ENCODE measurements at places on chromosomes 3 and 15. TPM values are rescaled to one million over a fixed set of nuclear protein-coding genes. Genes with fewer than 3 reads are reported as not detected.

GRCh38 chr15:65759441-65759840 lies 32.7 kb downstream of the DENND4A start:
- DNase-seq = no peak
- no peaks in the 10 kb centered on the region for H3K27me3 ChIP-seq
- peaks cover 25% of the 10 kb centered on the region for H3K4me1 ChIP-seq
- H3K36me3 ChIP-seq = peaks cover 22% of the 10 kb centered on the region
- H3K4me3 ChIP-seq = no peak overlapping the region
- H3K27ac ChIP-seq = no peak overlapping the region

Gene ITIH1
- total RNA-seq = not detected

Gene SNTN
- not detected for total RNA-seq

- no peaks in the 10 kb centered on the region for H3K36me3 ChIP-seq
- H3K4me1 ChIP-seq = no peaks in the 10 kb centered on the region
- no peak overlapping the region for H3K27ac ChIP-seq
- no peak overlapping the region for H3K4me3 ChIP-seq
- H3K27me3 ChIP-seq = peaks cover 2% of the 10 kb centered on the region
- no peak for DNase-seq
Observed at GRCh38 chr3:8759038-8759707, 10.2 kb downstream of the OXTR start.

- peaks cover 32% of the 10 kb centered on the region for H3K4me1 ChIP-seq
- H3K27ac ChIP-seq = peak overlapping the region; percentile 57
- DNase-seq = peak; percentile 54
- peak overlapping the region; percentile 15 for H3K4me3 ChIP-seq
Observed at GRCh38 chr15:70259028-70259424, 161.3 kb upstream of the TLE3 start.

- H3K36me3 ChIP-seq = no peaks in the 10 kb centered on the region
- no peak for DNase-seq
- no peaks in the 10 kb centered on the region for H3K27me3 ChIP-seq
- no peak overlapping the region for H3K4me3 ChIP-seq
- H3K27ac ChIP-seq = no peak overlapping the region
Observed at GRCh38 chr3:12470111-12470510, 14.2 kb upstream of the TSEN2 start.

Gene HRH1
- total RNA-seq = 1.4 TPM

DNA sequence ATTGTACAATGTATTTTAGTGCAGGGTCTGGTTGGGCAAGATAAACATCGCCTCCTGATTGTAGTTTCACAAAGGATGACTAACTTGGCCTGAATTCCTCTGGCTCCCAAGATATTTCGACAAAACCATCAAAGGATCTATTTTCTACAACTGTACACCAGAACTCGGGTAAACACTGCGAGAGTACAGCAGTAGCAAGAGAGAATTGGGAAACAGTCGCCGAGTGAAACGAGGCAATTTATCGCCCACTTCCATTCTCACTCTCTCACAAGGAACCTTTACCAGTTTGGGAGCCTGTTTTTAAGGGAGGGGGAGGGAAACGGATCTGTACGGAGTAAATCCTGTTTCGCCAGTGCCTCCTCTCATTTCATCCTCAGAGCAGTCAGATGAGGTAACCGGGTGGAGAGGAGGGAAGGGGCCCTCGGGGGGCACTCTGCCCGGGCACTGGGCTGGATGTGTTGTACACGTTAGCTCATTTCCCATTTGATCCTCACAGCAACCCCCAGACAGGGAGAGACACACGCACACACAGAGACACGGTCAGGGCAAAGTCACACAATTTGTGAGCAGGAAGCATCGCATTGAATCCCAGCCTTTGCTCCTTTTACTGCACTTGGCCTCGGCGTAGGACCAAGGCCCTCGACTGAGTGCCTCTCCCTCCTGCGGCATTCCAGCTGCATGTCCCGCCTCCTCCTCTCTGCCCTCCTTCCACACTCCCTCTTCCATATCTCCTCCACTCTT lies 120.1 kb downstream of the LIPC start:
- no peaks in the 10 kb centered on the region for H3K27me3 ChIP-seq
- peaks cover 13% of the 10 kb centered on the region for H3K4me1 ChIP-seq
- H3K27ac ChIP-seq = peak overlapping the region; percentile 10
- no peak for DNase-seq
- no peaks in the 10 kb centered on the region for H3K36me3 ChIP-seq

- no peak overlapping the region for H3K27ac ChIP-seq
- no peak for DNase-seq
- H3K4me1 ChIP-seq = peaks cover 10% of the 10 kb centered on the region
- H3K27me3 ChIP-seq = no peaks in the 10 kb centered on the region
- H3K4me3 ChIP-seq = no peak overlapping the region
- H3K36me3 ChIP-seq = no peaks in the 10 kb centered on the region
Observed at GRCh38 chr15:41631880-41632470, 28.2 kb upstream of the MGA start.

GRCh38 chr3:129607391-129608068 lies 1.1 kb upstream of the PLXND1 start:
- peaks cover 18% of the 10 kb centered on the region for H3K27me3 ChIP-seq
- DNase-seq = no peak
- peaks cover 10% of the 10 kb centered on the region for H3K4me1 ChIP-seq
- H3K4me3 ChIP-seq = peak overlapping the region; percentile 70

Gene ZPLD1
- total RNA-seq = not detected

DNA sequence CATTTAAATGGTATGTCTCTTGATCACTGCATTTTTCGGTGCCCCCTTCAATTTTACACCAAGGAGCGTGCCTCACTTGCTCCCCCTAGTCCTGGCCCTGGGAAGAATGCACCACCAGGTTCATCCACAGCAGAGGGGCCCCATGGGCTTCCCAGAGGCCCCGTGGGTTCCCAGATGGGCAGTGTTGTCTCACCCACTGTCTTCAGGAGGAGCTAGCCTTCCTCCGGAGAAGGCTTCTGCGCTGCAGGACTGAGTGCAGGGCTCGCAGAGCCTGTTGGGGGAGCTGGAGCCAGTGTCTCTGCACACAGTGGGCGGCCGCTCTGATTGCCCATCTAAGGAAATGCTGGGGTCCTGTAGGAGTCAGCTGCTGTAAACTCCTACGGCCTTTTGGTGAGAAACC lies 45.9 kb downstream of the POLR2M start:
- H3K27ac ChIP-seq = no peak overlapping the region
- no peaks in the 10 kb centered on the region for H3K36me3 ChIP-seq
- H3K4me1 ChIP-seq = no peaks in the 10 kb centered on the region
- no peak overlapping the region for H3K4me3 ChIP-seq

DNA sequence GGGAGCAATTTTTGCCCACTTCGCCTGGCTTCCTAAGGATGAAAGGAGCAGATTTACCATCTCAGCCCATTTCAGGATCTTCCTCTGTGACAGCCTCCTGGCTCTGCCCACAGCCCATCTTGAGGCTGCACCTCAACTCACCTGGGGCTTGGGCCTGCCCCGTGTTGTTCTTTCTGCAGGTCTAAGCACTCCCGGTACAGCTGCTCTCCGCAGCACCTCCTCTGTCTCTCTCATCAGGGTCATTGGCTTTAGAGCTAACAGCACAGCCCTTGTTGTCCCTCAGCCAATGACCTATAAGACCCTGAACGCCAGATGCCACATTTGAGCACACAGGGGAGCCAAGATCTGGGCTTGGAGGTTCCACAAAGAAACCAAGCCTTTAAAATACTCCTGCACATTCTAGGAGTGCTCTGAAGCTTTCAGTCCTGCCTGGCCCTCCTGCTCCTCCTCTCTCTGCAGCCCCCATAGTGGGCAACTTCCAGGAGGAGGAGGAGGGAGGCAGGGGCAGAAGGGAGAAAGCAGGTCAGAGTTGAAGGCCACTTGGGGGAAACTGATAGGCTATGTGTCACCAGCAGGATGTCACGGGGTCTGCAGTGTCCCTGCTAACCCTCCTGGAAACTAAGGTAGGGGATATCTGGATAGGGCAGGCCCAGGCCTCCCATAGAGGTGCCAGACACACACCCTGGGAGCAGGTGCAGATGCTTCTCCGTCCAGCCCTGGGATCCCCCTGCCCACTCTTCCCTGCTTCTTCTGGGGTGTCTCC lies 115.6 kb downstream of the ETFA start:
- H3K36me3 ChIP-seq = no peaks in the 10 kb centered on the region
- H3K4me3 ChIP-seq = no peak overlapping the region
- peaks cover 14% of the 10 kb centered on the region for H3K27me3 ChIP-seq
- H3K4me1 ChIP-seq = peaks cover 6% of the 10 kb centered on the region

GRCh38 chr3:102225407-102226132 lies 209.2 kb upstream of the ZPLD1 start:
- DNase-seq = no peak
- peaks cover 1% of the 10 kb centered on the region for H3K27me3 ChIP-seq
- H3K27ac ChIP-seq = no peak overlapping the region

GRCh38 chr15:96359616-96360521 lies 29.4 kb downstream of the NR2F2 start:
- no peaks in the 10 kb centered on the region for H3K36me3 ChIP-seq
- peaks cover 20% of the 10 kb centered on the region for H3K4me1 ChIP-seq

Gene RFT1
- total RNA-seq = 49.0 TPM

DNA sequence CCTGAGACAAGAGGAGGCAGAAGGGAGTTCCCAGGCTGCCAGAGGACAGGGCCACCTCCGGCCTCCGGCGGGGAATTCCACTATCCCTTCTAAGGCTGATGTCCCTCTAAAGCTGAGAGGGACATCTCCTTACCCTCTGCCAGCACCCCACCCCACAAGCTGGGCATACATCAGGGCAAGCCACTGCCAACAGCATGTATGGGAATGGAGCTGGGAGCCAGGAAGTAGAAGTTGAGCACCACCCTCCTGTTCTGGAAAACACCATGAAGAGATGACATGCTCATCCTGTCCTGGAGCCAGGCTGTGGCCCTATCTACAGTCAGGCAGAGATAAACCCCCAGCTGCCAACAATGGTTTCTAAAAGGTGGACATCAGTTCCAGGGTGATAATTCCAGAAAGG lies 7.1 kb downstream of the PLCD1 start:
- no peak for DNase-seq
- no peak overlapping the region for H3K4me3 ChIP-seq
- H3K27ac ChIP-seq = no peak overlapping the region
- peaks cover 19% of the 10 kb centered on the region for H3K4me1 ChIP-seq
- peaks cover 5% of the 10 kb centered on the region for H3K36me3 ChIP-seq
- no peaks in the 10 kb centered on the region for H3K27me3 ChIP-seq

DNA sequence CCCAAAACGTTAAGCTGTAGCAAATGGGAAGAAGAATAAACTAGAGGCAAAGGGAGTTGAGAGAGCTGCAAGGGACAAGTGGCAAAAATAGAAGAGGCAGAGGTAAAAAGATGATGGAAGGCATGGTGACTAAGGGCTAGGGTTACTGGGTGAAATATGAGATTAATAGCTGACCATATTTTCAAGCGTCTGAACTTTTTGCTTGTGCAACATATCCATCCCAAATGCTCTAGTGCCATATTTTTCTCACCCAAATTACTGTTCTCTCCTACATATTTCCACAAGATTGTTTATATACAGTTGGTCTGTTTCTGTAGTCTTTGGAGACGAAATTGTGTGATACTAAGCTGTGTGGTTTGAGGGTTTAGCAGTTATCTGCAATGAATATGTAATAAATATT lies 145.5 kb downstream of the GMNC start:
- H3K27ac ChIP-seq = no peak overlapping the region
- H3K4me3 ChIP-seq = no peak overlapping the region
- DNase-seq = no peak
- no peaks in the 10 kb centered on the region for H3K4me1 ChIP-seq
- H3K36me3 ChIP-seq = no peaks in the 10 kb centered on the region
- peaks cover 16% of the 10 kb centered on the region for H3K27me3 ChIP-seq

Gene WHAMM
- total RNA-seq = 4.0 TPM

DNA sequence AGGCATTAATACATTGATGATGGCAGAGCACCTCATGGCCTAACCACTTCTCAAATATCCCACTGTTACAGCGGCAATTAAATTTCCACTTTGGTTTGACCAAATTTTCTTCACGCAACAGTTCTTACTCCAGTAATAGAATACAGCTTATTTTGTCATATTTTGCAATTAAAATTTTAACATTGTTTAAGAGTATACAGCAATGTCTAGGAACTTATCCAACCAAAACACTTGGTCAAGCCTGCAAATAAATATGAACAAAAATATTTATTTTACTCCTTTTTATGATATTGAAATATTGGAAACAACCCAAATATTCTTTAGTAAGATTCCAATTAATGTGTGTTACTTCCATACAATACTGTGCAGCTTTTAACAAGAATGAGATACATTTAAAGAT lies 45.3 kb upstream of the C3orf80 start:
- H3K27me3 ChIP-seq = peaks cover 14% of the 10 kb centered on the region
- H3K27ac ChIP-seq = no peak overlapping the region
- H3K4me1 ChIP-seq = no peaks in the 10 kb centered on the region
- no peak overlapping the region for H3K4me3 ChIP-seq
- no peak for DNase-seq

- H3K4me1 ChIP-seq = no peaks in the 10 kb centered on the region
- H3K27ac ChIP-seq = no peak overlapping the region
- no peaks in the 10 kb centered on the region for H3K36me3 ChIP-seq
- no peak for DNase-seq
- no peak overlapping the region for H3K4me3 ChIP-seq
Observed at GRCh38 chr3:82973791-82974190, 1212.3 kb upstream of the GBE1 start.

Gene C2CD4A
- total RNA-seq = 0.61 TPM

- DNase-seq = no peak
- H3K4me1 ChIP-seq = peaks cover 76% of the 10 kb centered on the region
- no peaks in the 10 kb centered on the region for H3K27me3 ChIP-seq
- H3K36me3 ChIP-seq = peaks cover 72% of the 10 kb centered on the region
- peak overlapping the region; percentile 94 for H3K27ac ChIP-seq
Observed at GRCh38 chr3:105824129-105824528, 44.7 kb downstream of the CBLB start.

GRCh38 chr15:69075440-69075839 lies 60.9 kb downstream of the NOX5 start:
- no peak for DNase-seq
- H3K27ac ChIP-seq = no peak overlapping the region
- peaks cover 4% of the 10 kb centered on the region for H3K4me1 ChIP-seq
- H3K36me3 ChIP-seq = no peaks in the 10 kb centered on the region

Gene SUCLG2
- 58.2 TPM for total RNA-seq

DNA sequence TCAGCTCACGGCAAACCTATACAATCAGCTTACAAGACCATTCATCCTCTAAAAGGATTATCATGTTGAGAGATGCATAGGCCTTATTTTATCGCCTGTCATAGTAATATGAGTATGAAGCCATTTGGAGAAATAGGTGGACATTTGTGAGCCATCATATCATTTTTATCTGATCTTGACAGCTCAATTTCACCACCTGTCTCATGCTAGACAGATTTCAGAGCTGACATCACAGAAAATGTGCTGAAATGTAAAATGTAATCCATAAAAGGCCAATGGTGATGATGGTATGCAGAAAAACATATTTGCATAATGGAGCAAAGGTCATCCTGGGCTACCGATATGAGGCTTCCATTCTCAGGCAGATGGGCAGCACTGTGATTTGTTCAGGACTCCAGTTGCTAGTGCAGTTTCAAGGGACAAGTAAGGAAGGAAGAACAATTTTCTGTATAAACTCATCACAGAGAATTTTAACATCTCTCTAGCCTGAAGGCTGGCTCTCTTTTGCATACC lies 221.5 kb downstream of the ULK4 start:
- H3K27me3 ChIP-seq = no peaks in the 10 kb centered on the region
- no peak overlapping the region for H3K27ac ChIP-seq
- H3K4me3 ChIP-seq = no peak overlapping the region
- H3K36me3 ChIP-seq = peaks cover 8% of the 10 kb centered on the region
- H3K4me1 ChIP-seq = no peaks in the 10 kb centered on the region
- no peak for DNase-seq

Data from activated CD4-positive, alpha-beta T cell treated with anti-CD3 and anti-CD28 coated beads for 36 hours (primary cell).